ENCODE measurements at places on chromosomes 1 and 21.

- peak; percentile 55 for DNase-seq
Measured at GRCh38 chr1:175742790-175743459, 470 bp downstream of the TNR start.

DNA sequence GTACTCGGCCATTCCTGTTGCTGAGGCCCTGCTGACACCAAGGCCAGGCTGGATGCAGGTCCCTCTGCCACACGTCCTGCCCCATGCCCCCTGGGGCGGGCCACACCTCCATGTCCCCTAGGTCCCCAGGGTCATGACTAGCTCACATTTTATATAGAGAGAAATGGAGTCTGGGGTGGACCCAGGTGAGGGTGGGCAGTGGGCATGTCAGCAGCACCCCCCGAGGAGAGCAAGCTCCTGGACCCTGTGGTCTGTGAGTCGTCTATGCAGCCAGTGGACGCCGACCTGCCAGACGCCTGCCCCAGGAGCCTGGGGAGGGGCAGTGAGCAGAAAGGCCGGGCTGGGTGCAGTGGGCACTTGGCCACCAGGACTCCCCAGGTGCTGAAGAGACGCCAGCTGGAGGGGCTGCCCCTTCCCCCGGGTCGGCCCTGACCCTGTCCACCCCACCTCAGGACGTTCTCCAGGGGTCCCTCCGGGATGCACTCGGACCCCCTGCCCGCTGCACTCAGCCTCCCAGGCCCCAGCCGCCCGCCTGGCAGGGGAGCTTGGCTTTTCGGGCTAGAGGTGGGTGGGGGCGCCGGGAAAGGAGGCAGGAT lies 15.9 kb downstream of the SAMD11 start:
- DNase-seq: no peak

- peak; percentile 52 for DNase-seq
Measured at GRCh38 chr1:15657021-15657420, 27.1 kb upstream of the PLEKHM2 start.

GRCh38 chr1:24847995-24848881 lies 81.8 kb downstream of the RUNX3 start:
- peak; percentile 90 for DNase-seq

Measured in endothelial cell of umbilical vein (primary cell).